ENCODE measurements at places on chromosomes 5 and 9.

- no peak for DNase-seq
Measured at GRCh38 chr9:121508415-121508814, 8.8 kb upstream of the GGTA1 start.

DNA sequence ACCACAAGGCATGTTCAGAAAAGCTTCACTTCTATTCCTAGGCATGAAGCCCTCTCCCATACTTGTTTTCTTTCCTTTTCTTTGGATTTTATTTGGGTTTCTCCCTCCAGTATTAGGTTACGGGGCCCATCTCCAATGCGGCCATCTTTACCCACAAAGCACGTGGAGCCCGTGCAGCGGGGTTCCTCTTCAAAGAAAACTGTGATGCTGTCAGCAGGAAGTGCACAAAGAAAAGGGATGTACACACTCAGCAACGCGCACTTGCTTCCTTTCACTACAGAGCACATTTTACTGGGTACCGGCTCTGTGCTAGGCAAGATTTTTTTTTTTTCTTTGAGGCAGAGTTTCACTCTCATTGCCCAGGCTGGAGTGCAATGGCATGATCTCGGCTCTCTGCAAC is 106.6 kb downstream of the COL23A1 start:
- DNase-seq = peak; percentile 10

- DNase-seq = no peak
Measured at GRCh38 chr5:160187091-160187490, 42.2 kb upstream of the FABP6 start.

DNA sequence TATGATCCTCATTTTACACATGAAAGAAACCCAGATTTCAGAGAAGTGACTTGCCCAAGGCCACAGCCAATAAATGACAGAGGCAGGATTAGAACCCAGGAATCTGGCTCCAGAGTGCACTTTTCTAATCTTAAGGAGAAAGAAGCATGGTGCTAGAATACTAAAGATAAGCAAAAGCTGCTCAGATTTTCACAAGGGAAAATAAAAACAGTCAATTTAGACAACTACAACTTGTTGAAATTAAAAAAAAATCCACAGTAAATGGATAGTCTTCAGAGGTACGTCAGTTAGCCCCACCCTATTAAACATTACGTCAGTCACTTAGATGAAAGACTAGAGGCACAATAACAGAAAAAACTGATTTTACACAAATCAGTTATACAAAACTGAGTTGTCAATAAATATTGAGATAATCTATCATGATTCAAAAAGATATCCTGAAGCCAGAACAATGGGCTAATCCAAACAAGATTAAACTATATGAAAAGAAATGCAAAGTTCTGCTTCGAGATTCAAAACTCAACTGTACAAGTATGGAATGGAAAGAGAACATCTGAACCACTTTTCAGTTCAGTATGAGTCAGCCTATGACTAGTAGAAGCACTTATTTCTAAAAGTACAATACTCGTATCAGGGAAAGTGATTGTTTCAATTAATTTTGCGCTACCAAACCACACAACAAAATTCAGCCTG is 9.3 kb downstream of the TMEM245 start:
- peak; percentile 41 for DNase-seq

GRCh38 chr9:136854842-136855460 is 2.8 kb downstream of the MAMDC4 start:
- DNase-seq = no peak

DNA sequence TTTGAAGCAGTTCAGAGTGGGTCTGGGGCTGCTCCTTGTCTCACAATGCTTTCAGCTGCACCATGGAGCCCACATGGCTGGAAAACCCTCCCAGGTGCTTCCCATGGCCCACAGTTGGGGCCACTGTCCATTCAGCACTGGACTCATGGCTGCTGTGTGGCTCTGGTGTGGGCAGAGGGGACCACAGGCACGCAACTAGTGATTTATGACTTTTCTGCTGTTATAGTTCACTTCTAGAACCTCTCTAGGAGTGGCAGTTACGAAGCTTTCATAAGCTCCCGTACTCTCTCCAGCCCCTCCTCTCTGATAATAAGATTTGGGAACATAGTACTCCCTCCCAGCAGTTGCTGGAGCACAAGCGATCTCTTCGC is 29.0 kb downstream of the GLRA1 start:
- DNase-seq = peak; percentile 9

GRCh38 chr5:54296386-54296785 is 14.0 kb downstream of the ARL15 start:
- DNase-seq = no peak

All from GM12865 (cell line).